ENCODE measurements at places on chromosomes 11 and 22.

DNA sequence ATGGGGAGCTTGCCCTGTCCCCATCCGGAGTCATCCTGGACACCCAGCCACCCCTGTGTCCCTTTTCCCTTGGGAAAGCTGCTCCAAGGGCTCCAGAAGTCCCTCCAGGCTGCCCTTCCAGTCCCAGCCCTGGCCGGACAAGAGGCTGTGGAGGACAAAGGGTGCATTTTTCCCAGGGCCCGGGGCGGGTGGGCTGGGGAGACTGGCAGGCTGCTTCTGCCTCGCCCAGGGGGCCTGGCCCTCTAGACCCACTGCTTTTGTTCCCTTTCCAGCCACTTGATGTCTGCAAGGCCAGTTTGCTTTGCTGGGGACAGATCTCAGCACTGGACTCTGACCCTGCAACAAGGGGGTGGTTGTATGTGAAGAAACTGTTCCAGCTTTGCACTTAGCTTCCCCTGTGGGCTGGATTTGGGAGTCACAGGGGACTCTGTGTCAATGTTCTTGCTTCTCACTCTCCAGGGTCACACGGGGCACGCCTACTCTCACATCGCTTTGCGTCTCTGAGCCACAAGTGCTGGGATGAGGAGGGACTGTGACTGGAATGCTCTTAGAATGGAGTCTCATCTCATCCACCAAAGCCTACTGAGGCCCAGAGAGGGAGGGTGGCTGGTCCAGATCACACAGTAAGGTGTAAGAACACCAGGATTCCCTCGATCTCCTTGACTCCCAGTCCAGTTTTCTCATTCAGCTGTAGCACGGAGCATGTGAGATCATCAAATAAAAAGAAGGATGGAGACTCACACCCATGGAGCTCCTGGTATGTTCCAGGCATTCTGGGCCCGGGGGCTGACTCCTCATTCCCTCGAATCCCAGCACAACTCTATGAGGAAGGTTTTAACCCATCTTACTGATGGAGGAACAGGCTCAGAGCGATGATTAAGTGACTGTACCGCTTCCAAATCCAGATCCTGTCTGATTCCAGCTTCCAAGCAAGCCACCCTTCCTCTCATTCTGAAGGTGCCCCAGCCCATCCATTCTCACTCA, 59.9 kb downstream of the FBXO7 start:
- no peak for DNase-seq

DNA sequence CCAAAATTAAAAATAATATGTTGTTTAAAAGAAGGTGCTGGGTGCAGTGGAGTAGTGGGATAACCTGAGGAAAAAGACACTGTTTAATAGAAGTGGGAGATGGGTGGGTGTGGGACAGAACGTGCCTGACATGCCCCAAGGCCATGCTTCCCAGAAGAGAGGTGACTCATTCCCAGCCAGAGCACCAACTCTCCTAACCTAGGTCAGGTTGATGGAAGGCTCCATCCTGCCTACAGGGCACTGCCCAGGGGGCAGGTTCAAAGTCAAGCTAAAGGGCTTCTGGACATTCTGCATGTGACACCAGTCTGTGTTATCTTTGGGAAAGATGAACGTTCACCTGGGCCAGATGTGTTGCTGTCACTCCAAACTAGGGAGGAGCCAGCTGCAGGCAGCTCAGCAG, 453.1 kb downstream of the SOX6 start:
- no peak for DNase-seq

GRCh38 chr22:48758881-48759875, 1068.5 kb downstream of the BRD1 start:
- no peak for DNase-seq

- no peak for DNase-seq
Observed at GRCh38 chr22:44033287-44033686, 9.2 kb downstream of the PARVB start.

DNA sequence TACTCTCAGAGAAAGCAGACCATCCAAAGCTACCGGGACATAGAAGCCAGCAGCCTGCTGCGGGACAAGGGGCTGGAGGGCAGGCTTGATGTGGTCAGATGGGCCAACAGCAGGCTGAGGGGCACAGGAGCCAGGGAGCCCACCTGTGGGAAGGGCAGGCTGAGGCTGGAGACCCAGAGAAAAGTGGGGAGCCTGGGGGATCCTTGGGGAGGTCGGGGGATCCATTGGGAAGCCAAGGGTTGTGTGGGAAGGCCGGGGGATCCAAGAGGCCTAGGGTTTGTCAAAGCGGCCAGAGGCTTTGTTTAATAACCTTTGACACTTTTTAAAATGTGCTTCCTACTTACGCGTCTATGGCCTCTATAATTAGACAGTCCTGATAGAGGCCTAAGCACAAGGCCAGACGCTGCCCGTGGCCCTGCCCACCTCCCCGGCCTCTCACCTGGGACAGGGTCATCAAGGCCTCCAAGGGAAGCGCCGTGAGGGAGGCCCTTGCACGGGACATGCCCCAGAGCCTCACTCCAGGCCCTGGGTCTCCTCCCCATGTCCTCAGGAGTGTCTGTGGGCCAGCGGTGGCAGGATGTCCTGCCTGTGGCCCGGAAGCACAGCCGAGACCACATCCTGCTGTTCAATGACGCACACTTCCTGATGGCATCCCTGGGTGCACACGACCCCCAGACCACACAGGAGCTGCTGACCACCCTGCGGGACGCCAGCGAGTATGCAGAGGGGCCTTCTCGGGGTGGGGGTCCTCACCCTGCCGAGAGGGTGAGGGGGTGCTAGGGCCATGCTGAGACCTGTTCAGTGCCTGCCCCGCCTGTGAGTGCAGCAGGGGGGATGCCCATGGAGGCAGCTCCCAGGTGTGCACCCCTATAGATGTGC, 8.6 kb upstream of the GTSE1 start:
- no peak for DNase-seq

DNA sequence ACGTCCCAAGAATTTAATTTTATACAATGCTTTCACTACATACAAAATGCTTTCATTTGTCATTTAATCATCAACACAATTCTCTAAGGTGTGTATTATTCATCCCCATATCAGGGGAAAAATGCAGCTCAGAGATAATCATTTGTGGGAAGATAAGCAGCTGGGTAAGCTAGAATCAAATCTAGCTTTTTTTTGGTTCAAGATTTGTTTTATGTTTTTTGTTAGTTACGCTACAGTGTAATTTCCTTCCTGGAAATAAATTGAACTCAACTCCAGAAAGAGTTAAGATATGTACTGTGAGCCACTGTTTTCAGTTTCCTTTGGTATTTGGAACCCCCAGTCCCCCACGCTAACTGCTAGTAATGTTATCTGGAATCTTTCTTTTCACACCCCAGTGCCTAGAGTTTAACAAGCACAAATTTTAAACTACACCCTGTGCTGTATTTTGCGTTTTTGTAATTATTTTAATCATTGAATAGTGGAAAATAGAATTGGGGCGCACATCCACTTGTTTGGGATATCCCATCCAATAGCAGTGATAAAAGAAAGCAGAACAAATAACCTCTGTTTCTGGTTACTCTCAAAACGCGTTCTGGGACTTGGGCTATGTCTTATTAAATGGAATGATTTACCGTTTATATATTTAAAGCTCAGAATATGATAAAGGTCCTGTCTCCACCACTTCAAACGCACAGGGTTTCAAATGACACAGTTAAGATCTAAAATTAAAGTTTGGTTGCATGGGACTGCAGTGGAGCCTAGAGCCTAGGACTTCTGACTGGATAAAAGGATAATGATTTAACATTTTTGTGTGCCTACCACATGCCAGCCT, 2.1 kb upstream of the HSPA8 start:
- no peak for DNase-seq

GRCh38 chr11:46375392-46376101, 5.9 kb upstream of the MDK start:
- no peak for DNase-seq

DNA sequence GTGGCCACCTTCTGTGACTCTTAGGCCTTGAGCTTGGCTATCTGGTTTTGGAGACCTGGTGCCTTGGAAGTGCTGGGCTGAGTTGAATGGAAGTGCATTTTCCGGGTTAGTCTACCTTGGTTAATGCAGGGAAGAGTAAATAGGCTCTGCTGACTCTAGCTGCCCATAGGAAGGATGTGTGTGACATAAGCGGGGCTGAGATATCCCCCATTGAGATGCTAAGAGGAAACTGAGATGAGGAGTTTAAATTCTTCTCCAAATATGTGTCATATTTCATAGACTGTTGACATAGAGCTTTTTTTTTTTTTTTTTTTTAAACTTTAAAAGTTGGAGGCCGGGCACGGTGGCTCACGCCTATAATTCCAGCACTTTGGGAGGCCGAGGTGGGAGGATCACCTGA, 30.8 kb downstream of the ZNRF3 start:
- DNase-seq = no peak

DNA sequence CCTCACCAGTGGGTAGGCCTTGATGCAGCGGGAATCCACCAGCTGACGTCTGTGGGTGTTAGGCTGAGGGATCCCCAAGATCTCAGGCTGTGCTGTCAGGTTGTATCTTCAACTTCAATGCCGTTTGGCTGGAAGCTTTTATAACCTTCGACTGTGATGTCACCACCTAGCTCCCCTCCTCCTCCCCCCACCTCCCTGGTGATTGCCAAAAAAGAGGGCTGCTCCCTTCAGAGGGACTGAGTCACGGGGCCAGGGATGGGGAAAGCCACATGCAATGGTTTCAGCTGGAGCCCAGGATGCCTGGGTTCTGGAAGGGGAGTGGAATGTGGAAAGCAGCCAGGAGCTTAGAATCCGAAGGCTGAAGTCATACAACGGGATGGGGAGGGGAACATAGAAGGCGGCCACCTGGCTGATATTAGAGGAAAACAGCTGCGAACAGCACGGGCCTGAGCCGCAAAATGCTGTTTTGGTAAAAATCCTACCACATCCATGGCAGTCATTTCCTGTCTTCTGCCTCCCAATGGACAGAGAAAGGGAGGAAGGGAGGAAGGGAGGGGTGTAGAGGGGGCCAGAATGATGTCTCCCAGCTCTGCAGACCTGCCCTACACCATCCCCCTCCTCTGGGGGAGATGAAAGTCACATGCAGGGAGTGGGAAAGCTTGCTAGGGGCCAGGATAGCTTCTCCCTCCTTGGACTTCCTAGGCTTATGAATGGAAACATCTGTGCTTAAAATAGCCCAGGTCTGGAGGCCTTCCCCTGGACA, at the start of gene LRRN4CL:
Gene LRRN4CL, minus strand, starts transcription at position 110 of the 763 bp plus-strand sequence. CDS start 1,022 bp downstream, outside the sequence.
- DNase-seq = no peak

GRCh38 chr11:86179646-86180064, 64.9 kb upstream of the EED start:
- DNase-seq = no peak

DNA sequence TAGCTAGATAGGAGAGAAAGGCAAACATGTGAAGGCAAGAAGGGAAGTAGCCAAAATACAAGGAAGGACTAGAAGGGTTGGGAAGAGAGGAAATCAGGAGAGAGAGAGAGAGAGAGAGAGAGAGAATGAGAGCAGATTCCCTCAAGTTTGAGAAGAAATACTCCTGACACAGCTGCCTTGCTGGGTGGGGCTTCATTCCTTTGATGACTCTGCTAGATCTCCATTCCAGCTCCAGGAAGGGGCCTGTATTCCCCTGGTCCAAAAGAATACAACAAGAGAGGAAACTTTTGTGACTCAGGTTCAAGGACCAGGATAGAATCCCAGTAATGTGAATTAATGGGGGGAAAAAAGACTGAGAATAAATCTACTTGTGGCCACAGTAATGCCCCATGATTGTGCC, 62.9 kb upstream of the SPON1 start:
- no peak for DNase-seq

GRCh38 chr11:20912922-20913512, 243.6 kb downstream of the NELL1 start:
- DNase-seq = no peak

GRCh38 chr11:32229576-32230240, 138.8 kb downstream of the RCN1 start:
- DNase-seq = no peak

DNA sequence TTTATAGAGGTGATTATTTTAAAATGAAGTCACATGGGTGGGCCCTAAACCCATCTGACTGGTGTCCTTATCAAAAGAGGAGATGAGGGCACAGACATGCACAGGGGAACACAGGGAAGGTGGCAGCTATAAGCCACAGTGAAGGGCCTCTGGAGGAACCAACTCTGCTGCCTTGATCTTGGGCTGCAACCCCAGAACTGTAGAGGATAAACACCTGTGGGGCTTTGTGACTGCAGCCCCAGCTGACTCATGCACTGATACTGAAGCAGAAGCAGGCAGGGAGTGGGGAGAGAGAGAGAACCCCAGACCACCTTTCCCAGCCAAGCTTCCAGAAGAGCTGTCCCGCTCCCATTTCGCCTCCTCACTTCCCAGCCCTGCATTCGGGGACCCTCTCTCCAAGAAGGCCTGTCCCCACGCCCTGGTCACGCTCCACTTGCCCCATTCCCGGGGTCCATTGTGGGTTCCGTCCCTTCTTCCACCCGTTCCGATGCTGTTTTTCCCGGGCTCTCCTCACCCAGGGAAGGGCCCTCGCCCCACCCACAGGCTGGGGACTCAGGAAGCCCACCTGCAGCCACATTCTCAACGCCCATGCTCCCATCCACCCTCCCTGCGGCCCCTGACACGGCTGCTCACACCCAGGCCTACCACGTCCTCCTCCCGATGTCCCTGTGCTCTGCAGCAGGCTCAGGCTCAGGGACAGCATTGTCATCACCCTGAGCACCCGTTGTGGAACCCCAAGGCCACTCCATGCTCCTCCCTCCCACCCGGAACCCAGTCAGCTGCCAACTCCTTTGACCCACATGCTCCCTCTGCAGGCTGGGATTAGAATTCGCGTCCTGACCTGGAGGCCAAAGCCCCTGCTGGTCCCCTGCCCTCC, 90.8 kb upstream of the SHANK2 start:
- no peak for DNase-seq

- DNase-seq = no peak
Observed at GRCh38 chr11:127194521-127194920, 194.0 kb upstream of the KIRREL3 start.

DNA sequence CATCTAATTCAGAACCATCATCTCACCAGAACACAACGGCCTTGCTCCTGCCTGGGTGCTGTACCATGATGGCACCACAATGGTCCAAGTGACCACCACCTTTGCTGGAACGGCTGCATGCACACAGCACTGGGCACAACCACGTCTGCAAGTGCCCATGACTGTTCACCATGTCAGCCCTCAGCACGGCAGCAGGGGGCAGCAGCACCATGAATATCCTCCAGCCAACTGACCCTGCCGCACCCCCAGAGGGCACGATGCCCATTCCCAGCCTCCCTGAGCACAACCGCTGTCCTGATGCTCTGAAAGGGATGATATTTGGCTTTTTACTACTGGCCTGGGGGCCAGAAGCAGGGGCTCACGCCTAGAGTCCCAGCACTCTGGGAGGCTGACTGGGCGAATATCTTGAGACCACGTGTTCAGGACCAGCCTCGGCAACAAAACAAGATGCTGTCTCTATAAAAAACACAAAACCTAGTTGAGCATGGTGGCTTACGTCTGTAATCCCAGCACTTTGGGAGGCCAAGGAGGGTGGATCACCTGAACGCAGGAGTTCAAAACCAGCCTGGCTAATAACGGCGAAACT, 25.7 kb downstream of the DRD4 start:
- DNase-seq = no peak

DNA sequence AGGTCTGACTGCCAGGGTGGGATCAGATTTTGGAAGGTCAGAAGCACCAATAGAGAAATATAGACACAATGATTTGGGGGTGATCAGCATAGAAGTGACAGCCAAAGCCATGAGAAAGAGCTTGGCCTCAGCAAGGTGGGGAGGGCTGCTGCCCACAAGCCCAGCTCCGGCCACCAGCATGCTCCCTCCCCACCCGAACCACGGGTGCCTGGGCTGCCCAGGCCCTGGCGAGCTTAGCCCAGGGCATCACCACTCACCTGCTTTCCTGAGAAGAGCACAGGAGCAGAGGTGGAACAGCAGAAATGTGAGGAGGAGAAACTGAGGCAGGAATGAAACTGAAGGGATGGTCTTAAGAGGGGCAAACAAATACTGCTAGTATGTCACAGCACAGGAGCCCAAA, 48.8 kb downstream of the LRFN4 start:
- DNase-seq = no peak

GRCh38 chr11:20109731-20110445, 50.4 kb downstream of the DBX1 start:
- no peak for DNase-seq
